ENCODE measurements at places on chromosomes 7 and 10.

DNA sequence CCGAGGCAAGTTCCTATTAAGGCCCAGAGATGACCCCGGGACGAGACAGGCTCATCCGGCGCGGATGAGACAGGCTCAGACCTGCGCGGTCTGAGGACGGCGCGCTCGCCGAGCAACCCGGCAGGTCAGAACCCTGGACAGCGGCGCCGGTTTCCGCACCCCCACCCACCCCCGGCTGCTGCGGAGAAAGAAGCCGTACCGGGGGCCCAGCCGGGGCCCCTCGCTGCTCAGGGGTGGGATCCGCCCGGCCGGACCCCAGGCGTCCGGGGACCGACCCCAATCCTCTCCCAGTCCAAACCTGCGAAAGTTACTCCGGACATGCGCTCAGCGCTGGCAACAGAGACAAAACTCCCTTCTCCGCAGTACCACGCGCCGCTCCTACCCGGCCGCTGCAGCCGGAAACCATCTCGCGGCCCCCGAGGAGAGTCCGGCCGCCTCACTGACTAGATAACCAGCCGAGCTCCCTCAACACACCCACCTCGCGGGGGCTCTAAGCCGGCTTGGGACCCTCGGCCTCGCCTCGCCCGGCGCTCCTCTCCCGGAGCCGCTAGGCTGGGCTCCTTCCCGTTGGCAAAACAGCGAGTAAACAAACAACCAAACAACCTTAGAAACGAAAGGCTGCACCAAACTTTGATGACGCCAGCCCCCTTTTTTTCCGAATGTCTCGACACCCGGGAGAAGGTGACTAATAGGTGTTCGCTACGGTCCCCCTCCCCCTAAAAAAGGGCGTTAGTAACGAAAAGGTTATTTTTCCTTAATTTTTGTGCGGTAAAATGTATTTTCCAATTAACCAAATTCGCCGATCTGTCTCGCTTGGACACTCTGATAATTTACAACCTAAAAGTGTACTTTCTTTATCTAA lies 2.3 kb upstream of the DRGX start:
- DNase-seq, result peak; percentile 45

GRCh38 chr10:103795634-103796270 lies 59.6 kb downstream of the SH3PXD2A start:
- DNase-seq, result no peak

DNA sequence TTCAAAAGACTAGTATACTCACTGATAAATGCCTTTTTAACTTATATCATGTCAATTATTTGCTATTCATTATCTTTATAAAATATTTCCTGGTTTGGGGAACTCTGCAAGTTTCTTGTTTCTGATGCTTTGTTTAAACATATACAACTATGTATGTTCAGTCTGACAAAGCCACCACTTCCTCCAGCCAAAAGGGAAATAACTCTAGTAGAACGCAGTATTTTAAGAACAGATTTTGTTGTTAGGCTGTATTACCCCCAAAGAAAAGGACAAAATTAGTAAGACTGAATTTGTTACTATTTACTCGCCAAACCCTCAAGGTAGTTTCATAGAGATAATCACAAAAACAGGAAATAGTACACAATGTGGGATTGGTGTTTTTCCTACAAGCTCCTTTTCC lies 78.9 kb downstream of the LRRTM3 start:
- no peak for DNase-seq

DNA sequence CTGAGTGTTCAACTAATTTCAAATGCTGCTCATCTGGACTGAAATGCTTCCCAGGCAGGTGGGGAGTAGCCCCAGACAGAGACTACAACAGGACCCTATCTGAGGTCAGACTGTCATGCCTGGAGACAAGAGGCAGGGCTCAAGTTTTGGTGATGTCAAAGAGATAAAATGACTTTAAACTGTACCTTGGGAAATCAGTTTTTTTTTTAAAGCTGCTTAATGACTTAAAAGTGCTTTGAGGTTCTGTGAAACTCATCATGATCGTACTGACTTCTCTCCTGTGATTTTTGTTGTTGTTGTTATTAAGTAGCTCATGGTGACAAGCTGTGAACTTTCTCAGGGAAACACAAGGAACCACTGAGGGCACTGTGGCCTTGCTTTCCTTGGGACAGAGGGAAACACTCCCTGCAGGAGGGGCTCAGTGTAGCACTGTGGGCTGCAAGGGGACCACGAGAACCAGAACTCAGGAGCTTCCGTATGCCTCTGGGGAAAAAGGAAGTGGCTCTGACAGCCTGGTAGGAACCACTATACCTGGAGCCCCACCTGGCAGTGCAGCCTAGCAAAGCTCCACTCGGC lies 9.5 kb downstream of the HIPK2 start:
- DNase-seq, result no peak

GRCh38 chr7:45983720-45984255 lies 62.7 kb upstream of the IGFBP3 start:
- DNase-seq, result no peak

GRCh38 chr10:14608381-14609001 lies 166.2 kb downstream of the FAM107B start:
- peak; percentile 81 for DNase-seq

GRCh38 chr7:135929249-135929648 lies 47.9 kb downstream of the MTPN start:
- DNase-seq, result no peak

DNA sequence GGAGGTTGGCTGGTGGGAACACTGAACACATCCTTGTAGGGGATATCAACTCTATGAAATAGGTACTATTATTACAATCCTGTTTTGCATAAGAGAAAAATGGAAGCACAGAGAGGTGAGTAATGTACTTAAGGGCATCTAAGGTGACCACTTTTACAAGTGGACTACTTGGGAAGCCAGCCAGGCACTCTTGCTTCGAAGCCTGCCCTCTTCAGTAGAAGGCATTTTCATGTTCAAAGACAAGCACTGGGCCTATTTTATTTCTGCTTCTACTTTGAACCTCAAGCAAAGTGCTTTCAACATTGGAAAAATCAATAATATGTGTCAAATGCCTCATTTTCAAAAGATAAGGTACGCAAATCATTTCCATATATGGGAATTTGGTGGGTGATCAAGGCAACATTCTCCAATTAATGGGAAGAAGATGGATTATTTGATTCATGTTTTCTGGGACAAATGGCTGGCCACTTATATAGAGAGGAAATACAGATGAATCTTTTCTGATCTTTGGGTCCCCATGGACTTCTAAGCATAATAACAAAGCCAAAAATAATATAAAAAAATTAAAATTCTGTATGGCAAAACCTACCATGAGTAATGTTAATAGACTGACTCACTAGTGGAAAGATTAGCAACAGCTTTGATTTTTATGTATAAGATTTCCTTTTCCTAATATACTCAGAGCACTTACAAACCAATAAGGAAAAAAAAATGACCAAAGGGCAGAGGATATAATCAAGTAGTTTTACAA lies 270.2 kb downstream of the FRMD4A start:
- no peak for DNase-seq

DNA sequence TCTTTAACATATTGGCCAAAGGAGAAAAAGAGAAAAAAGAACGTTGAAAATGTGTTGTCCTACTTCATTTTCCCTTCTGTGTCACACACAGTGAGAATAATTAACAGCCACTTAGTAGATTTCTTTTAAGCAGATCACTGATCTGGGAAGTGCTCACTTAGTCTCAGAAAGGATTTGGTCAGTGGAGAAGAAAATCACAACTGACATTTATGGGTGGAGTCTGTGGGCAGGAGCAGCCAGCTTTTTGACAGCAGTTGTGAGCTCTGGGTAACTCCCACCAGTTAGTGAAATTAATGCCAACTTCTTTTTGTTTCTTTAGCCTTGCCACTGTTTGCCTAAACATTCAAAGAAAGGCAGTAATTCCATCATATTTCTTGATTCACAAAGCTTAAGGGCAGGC lies 49.7 kb downstream of the CDK14 start:
- no peak for DNase-seq

GRCh38 chr7:53209129-53209528 lies 173.7 kb downstream of the POM121L12 start:
- no peak for DNase-seq

DNA sequence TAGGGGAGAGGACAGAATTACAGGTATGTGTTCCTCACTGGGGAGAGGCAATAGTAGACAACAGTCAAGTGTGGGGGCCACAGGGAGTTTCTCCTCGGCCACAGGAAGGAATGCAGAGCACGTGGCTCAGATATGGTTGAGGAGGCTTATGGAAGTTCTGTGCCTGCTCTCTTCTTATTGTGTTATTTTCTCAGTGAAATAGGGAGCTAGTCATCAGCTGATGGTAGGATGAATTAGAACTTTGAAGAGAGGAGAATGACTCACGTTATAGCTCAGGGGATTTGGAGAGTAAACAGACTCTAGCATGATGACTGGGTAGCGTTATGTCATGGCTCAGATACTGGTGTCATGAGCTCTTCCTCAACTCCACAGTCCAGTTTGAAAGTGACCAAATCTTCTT lies 308.3 kb upstream of the IGFBP3 start:
- no peak for DNase-seq

GRCh38 chr7:29332042-29332811 lies 137.7 kb downstream of the CHN2 start:
- no peak for DNase-seq

DNA sequence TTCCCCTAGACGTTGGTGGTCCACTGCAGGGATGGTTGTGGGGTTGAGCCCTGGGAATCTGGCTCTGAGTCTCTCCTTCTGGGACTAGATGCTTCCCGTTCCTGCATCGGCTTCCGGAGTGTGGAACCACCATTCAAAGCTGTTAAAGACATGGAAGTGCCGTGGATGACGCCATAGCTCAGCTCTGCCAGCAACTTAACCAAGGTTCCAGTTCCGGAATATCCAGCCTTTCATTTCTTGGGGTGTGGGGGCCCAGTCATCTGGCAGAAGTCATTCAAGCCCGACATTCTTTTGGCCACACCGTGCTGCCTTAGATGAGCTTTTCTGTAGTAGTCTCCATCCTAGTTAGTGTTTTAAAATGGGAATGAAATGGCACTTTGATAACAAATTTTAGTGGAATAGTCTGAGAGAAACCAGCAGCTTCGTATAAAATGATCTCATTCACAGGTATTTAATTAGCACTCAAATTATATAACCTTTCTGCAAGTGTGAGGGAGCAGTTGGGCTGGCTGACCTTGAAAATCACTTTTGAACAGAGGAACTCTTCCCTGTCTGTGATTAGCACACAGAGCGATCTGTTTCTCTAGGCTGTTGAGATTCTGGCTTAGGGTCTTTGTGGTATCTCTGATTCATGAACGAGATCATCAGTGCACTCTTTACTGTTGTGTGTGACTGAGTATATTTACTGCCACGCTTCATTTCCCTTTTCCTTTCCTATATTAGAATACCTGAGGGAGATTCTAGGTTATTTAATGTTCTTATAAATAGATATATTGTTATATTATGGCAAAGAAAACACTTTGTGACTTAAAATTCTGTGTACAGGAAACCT lies 19.9 kb downstream of the LMTK2 start:
- DNase-seq, result peak; percentile 6

DNA sequence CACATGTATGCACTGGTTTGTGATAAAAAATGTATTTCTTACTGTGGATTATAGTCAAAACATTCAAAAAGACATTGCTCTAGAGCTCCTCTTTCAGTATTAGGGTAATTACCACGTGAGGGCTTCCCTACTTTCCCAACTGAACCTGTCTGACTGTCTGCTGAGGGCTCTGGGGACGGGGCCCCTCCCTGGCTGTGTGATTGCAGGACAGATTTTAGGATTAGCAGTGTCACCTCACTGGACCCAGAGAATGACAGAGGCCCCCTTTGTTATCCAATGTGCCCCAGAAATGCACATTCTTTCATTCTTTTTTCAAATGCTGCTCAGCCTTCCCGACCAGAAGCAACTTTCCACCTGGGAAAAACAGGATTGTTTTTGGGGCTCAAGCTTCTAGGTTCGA lies 43.6 kb upstream of the MXI1 start:
- DNase-seq, result no peak

Measured in inflammatory macrophage treated with lipopolysaccharide for 4 hours (primary cell).